ENCODE measurements at places on chromosomes 11 and 22.

GRCh38 chr11:72265951-72266350 lies 22.0 kb upstream of the PHOX2A start:
- DNase-seq: no peak

GRCh38 chr22:47588578-47588960 lies 826.1 kb downstream of the TBC1D22A start:
- no peak for DNase-seq

DNA sequence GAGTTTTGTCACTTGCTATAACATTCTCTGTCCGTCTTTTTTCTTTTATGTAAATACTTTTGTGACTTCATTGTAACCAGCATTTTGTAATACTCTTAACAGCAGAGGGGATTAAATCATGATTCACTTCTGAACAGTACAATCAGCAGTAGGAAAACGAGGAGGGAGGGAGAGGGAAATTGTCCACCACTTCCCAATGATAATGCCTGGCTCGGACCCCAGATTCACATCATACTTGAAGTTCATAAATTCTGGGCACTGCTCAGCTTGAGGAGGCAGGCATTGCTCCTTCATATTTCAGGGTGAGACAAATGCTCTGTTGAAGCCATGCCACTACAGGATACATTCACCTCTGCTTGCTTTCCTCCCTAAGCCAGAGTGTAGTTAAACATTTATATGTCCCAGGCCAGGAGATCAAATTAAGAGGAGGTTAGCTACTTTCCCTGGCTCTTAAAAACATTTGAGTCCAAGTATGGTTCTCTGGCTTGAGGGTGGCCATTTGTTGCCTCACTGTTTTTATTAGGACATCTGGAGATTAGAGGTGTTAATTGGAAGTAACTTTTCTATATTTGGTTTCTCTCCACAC lies 129.0 kb upstream of the LDLRAD3 start:
- no peak for DNase-seq

DNA sequence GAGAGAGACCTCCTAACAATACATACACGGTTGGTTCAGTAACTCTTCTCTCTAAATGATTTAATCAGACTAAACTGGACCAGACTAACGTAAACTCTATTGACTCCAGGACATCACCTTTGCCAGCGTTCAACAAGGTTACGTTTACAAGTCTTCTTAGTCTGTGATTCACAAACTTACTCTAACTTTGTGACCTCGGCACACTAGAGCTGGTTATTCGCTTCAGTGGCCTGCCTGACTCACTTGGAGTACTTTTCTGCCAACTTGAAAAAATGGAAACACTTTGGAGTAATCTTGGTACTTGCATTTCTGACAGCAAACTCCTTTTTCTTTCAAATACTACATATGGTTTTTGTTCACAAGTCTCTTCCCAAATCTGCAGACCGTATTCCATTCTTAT lies 26.2 kb downstream of the MTMR2 start:
- no peak for DNase-seq

DNA sequence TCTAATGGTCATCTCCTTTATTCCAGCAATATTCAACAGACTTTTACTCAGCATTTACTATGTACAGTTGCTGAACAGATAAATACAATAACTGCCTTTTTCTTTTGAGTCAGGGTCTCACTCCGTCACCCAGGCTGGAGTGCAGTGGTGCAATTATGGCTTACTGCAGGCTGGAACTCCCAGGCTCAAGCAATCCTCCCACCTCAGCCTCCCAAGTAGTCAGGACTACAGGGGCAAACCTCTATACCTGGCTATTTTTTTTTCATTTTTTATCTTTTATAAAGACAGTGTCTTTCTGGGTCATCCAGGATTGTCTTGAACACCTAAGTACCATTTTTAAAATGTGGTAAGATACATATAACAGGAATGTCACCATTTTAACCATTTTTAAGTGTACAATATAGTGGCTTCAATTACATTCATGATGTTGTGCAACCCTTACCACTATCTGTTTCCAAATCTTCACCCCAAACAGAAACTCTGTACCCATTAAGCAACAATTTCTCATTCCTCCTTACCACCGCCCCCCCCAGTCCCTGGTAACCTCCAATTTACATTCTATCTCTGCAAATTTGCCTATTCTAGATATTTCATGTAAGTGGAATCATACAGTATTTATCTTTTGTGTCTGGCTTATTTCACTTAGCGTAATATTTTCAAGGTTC lies 67.8 kb downstream of the MIAT start:
- DNase-seq: no peak

- DNase-seq: no peak
Measured at GRCh38 chr22:48678171-48679135, 1149.2 kb downstream of the BRD1 start.
